Activated CD4-positive, CD25-positive, alpha-beta regulatory T cell treated with anti-CD3 and anti-CD28 coated beads, Interleukin-2, amount 50 U/mL, for 16 hours (primary cell): ENCODE measurements at places on chromosomes 12 and 14.

DNA sequence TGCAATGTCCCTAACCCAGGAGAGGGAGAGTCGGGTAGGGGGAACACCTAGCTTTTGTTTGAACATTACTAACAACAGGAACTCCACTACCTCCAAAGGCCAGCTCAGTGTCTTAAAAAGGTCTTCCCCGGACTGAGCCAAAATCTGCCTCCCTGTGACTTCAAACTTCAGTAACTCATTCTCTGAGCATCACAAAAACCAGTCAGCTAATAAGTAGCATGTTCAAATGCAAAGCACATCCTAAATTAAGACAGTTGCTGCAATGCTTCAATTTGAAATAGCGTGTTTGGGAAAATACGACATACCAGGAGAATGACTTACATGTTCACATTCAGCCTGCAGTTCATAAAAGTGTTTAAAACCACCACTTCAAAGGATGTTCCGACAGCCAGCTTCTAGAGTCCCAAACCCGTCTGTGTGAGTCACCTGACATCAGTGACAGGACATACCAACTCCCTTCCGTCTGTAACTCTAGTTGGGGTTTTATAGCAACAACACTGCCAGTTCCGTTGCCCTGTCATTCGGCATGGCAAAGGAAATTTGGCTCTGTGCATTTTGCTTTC lies 13.0 kb downstream of the ZFP36L1 start:
- DNase-seq: no peak

- no peak for DNase-seq
Measured at GRCh38 chr14:61524211-61524806, 171.0 kb upstream of the HIF1A start.

GRCh38 chr12:1835211-1836131 lies 15.1 kb downstream of the LRTM2 start:
- no peak for DNase-seq

GRCh38 chr14:61553730-61554641 lies 141.3 kb upstream of the HIF1A start:
- DNase-seq: no peak

DNA sequence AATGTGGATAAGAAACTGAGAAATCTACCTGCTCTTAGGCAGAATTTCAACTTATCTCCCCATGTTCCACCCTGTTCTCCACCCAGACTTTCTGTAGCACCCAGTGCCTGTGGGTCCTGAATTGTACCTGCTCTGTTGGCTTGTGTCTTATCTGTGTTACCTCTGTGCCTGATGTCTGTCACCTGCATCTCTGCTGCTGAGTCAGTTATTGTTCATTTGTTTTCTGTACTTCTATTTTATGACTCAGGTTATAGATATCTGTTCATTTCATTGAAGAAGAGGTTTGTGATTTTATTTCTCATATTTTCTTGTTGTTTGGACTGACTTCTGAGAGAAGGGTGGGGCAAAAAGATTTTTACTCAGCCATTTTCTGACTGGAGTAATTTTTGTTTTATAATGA lies 11.7 kb downstream of the SOCS4 start:
- no peak for DNase-seq

DNA sequence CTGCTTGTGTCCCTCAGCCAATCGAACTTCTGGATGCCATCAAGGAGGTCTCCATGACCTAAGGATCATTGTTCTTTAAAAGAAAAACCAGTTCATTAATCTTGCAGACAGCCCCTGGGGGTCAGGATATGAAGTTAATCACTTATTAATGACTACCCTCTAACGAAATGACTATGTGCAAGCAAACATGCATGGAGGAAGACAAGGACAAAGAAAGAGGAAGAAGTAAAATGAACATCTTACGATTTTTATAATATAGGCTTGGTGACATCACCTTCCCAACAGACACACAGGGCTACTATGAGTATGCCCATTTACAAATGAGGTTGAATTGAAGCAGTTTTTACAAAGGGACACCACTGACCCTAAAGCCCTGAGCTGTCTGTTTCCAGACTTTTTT lies 111.1 kb upstream of the AMIGO2 start:
- DNase-seq: no peak

DNA sequence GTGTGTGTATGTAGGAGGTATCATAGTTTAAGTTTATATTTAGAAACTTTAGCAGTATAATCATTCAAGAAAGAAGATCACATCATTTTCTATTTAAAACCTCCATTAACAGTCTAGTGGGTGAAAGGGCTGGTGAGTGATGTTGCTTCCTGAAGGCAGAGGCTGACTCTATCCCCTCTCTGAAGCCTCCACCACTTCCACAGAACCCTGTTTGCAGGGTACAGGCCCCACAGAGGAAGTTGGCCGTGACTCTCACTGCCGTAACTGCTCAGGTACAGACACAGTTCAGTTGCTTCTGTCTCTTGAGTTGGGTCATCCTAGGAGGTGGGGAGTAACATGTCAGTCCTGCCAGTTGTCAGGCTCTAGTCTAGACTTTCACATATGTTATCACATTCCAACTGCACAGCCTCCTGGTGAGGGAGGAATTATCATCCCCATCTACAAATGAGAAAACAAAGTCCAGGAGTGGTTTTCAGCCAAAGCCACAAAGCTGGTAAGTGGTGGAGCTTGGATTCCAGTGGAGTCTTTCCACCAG lies 31.5 kb downstream of the CFL2 start:
- no peak for DNase-seq

DNA sequence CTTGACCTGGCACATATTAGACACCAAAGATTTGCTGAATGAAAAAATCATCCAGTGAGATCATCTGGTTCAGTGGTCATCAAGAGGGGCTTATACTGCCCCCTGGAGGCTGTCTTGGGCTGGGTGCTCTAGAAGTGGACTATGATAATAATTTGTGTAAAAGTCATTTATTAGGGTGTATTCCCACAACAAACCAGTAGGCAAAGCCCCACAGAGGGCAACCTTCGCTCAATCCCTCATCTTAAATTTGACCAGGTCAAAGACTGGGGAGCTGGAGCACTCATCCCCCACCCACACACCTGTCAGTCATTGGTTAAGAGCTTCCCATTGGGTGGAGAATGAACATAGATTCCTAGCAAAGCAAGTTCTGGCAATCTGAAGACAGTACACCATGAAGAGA lies 20.0 kb upstream of the FICD start:
- no peak for DNase-seq
